ENCODE measurements at places on chromosomes 5 and 9.

DNA sequence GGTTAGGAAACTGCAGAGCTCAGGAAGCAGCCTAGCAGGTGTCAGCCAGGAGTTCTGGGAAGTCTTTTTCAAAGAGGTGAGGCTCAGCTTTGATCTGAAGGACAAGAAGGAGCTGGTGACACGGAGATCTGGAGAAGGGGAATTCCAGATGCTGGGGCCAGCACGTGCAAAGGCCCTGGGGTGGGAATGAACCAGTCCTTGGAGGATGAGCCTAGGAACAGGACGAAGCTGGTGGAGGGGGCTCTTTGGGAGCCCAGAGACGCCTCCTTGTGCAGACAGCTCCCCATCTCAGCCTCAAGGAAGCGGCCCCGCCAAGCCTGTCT, 15.2 kb upstream of the RNU6ATAC start:
- DNase-seq: no peak

- no peak for DNase-seq
These were observed 149.3 kb downstream of the GNAQ start for GRCh38 chr9:77882294-77882693.

DNA sequence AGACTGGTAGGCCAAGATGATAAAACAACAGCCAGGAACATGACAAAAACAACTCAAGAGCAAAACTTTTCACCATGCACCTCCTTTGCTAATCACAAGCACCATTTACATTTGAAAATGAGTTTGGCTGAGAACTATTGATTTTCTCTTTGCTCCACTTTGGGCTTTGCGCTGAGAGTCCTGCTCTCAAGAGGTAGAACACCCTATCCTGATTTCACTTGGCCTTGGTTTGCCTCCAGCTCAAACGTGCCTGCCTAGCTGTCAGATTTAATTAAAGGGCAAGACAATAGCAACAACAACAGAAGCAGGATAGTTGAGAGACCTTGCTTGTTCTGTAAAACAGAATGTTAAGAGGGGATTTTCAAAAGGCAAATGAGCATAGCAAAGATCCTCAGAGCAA, 128.2 kb upstream of the ASTN2 start:
- no peak for DNase-seq

DNA sequence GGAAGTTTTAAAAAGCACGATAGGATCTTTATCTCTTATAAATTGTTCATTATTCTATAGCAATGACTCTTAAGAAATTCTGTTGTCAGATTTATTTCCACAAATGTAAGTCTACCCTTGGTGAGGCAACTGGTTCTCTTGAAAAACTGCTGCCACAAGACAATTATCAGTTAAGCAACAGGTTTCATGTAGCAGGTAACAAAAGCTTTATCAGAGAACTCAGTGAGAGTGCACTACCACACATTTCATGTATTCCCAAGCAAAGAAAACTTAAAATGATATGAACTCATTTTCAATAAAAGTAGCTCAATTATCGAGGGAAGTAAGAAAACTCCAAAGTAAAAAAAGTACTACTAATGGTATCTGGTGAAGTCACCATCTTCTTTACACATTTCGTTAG, 9.4 kb downstream of the NR6A1 start:
- no peak for DNase-seq

DNA sequence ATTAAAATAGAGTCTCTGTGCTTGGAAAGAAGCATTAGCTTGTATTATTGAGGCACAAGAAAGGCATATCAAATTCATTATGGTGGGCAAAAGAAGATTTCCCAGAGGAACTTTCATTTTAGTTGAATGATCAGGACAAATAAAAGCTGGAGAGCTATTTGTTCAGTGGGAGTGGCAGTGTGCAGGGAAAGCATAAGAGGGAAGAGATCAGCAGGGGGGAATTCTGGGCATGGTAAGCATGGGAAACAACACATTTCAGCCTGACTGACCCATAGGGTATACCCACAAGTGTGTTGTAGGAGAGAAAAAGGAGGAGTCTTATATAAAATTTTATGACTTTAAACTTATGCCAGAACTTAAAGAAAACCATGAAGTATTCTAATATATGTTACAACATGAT, 167.7 kb upstream of the RASA1 start:
- no peak for DNase-seq

GRCh38 chr5:103693517-103693916, 130.9 kb upstream of the NUDT12 start:
- no peak for DNase-seq

DNA sequence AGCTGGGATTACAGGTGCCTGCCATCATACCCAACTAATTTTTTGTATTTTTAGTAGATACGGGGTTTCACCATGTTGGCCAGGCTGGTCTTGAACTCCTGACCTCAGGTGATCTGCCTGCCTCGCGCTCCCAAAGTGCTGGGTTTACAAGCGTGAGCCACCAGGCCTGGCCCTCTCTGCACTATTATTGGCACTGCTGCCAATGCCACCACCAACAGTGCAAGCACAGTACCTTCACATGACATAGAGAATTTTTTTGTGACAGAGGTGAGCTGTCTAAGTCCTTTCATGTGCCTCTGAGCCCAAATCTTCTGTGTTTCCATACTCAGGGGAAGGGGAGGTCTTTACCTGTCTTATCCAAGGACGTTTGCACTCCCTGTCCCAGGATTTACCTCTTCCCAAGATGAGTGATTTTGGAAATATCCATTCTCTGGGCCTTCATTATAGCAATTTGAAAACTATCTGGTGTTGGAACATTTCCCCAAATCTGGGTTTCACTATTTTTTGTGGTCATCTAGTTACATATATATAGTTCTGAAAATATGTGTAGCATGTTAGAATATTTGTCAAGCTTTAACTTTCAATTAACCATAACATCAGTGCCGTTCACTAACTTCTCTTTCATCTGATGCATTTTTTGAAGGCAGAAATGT, 5.4 kb upstream of the CD180 start:
- no peak for DNase-seq

DNA sequence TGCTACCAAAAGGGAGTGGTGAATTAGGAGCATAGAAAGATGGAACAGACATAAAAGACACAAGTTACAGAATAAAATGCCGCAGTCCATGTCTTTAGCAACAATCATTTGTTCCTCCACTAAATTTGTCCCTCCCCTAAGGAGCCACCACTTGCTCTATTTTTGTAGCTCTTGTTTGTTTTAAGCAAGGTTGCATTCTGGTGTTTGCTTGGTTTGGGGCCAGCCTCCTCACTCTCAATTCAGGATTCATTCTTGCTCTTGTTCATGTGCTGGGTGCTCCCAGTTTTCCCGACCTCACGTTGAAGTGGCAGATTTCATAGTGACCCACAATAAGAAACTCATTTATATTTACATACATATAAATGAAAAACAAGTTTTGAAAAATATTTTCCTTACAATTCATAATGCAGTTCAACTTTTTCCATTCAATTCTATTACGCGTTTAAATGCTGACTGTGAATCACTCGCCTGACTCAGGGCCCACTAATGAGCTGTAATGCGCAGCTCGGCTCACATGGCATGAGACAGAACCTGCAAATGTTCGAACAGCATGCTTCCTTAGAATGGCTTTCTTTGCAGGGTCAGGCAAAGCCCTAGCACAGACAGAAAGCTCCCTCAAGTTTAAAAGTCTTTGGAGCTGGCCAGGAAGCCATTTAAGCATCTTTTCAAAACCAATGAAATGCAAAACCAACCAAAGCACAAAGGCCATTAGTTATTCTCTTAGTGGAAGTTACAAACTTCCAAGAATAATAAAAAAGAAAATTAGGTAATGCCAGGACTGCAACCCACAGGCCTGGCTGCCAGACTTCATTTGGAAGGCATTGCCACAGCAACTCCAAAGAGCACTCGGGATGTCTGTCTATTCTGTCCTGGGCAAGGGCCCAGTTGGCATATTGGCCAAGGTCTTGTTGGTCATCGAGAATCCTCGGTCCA, 41.7 kb downstream of the RETREG1 start:
- DNase-seq: no peak

DNA sequence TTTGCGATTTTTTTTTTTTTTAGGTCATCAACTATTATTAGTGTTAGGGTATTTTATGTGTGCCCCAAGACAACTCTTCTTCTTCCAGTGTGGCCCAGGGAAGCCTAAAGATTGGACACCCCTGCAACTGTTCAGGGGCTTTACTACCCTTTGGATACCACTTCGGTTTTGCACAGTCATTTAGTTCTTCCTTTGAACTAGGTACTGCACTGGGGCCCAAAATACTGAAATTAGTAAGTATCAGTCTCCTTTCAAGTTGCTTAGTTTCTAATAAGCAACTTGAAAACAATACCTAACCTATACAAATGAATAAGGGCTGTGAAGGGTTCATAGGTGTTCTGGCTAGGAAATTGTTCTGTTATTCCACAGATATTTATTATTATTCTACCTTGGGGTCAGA, 45.3 kb downstream of the CWC27 start:
- DNase-seq: no peak

- DNase-seq: no peak
These were observed 231.6 kb downstream of the GOLPH3 start for GRCh38 chr5:31942546-31942945.

DNA sequence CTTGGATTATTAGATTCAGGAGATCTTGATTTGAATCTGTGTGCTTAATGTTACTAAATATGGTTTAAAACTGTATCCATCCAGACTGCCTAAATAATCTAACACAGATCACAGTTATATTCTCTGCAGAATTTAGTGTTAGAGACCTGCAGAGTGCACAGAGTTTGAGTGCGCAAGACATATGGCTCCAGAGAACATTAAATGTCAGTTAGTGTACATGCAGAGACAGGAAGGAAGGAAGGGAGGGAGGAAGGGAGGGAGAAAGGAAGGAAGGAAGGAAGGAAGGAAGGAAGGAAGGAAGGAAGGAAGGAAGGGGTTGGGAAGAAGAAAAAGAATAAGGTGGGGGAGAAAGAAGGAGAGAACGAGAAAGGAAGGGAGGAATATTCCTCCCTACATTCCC, 210.0 kb upstream of the COX7C start:
- DNase-seq: no peak

Measured in COR-L47 (cell line).